CD4-positive, alpha-beta T cell treated with Interleukin-12 subunit alpha and Interleukin-12 subunit beta, for 1 hour (primary cell): ENCODE measurements at places on chromosomes 1 and 21.

- no peak for DNase-seq
Observed at GRCh38 chr1:17097787-17098186, 21.5 kb downstream of the PADI2 start.

DNA sequence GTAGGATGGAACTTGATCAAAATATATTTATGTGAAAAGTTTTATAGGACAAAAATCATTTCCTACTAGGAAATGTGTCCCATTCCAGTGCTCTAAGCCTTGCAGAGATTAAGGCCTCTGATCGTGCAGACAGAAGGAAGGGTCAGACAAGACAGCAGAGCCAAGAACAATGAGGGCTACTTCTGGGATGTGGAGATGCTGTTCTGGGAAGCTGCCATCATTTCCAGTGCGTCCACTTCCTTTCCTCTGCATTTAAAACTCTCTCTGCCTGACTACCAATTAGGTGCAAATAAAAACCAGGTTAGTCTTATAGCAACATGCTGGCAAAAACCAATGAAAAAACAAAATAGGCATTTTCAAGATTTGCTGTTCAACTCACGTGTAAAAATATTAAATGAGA, 36.1 kb downstream of the BEND5 start:
- DNase-seq = no peak

GRCh38 chr1:117632269-117633067, 26.6 kb downstream of the TENT5C start:
- DNase-seq = no peak

- DNase-seq = no peak
Observed at GRCh38 chr1:223337174-223337869, 26.7 kb downstream of the SUSD4 start.

- no peak for DNase-seq
Observed at GRCh38 chr1:62325081-62325480, 5.8 kb upstream of the KANK4 start.

GRCh38 chr1:37055631-37056030, 21.3 kb upstream of the GRIK3 start:
- no peak for DNase-seq

DNA sequence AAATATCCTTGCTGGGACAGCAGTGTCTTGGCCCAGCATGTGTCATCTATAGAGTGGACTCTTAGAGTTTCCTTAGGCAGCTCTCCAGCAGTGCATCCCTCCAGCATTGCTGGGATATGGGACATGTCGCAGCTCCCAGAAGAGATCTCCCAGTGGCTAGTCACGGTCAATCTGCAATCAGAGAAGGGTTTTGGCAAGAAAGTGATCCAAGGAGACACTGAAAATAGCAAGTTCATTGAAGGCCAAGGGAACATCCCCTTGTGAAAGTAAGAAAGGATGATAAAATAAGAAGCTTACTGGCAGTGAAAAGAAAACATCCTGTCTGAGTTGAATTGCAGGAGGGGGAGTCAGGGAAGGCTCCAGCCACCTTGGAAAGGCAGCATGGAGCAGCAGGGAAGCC, 19.3 kb upstream of the NPL start:
- no peak for DNase-seq

- no peak for DNase-seq
Observed at GRCh38 chr1:162144853-162145252, 75.4 kb downstream of the NOS1AP start.
